GM12864 (cell line): ENCODE measurements at places on chromosomes 1 and 21.

GRCh38 chr1:230906226-230906625 lies 37.9 kb upstream of the C1orf198 start:
- no peak for DNase-seq

DNA sequence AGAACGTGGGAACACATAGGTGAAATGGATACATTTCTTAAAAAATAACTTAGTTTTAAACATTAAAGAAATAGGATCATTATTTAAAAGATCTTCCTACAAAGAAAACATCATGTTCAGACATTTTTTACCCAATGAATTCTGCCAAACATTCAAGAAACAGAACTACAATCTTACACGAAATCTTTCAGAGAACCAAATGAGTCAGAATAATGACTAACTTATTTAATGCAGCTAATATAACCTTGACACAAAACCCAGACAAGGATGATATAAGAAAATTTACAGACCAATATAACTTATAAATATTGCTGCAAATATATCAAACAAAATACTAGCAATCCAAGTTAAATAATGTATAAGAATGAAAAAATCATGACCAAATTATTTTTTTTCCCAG lies 220.1 kb upstream of the KCNK2 start:
- no peak for DNase-seq

- DNase-seq = no peak
These were observed 66.5 kb downstream of the PLXNA2 start for GRCh38 chr1:208177656-208178055.

- DNase-seq = no peak
These were observed 4.3 kb downstream of the GALNT2 start for GRCh38 chr1:230071316-230071715.

GRCh38 chr1:198270273-198270828 lies 113.6 kb downstream of the NEK7 start:
- DNase-seq = no peak

- DNase-seq = no peak
These were observed 57.9 kb downstream of the BRINP2 start for GRCh38 chr1:177228693-177229065.

DNA sequence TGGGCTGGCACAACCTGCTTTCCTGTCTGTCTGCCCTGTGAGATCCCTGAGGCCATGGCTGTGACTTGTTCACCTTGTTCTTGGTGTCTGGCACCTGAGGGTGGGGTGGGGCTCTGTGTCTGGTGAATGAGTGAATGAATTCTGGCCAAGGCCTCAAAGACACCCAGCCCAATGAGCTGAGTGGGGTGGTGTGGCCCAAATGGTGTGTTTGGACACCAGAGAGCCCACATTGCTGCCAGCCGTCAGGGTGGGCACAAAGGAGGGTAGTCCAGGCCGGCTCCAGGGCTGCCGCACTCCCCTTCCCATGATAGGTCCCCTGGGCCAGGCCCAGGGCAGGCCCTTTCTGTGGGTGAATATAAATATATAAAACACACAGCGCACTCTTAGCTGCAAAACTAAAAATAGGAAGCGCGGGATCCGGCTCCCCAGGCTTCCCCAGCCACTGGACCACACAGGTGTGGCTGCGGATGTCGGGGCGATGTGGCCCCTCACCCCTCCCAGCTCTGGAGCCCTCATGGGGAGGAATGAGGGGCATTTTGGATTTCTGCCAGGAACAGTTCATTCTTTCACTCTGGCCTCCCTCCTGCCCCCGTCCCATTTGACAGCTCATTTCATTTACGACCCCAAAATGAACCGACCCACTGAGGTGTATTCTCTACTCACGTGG lies 33.3 kb downstream of the RUNX3 start:
- no peak for DNase-seq

DNA sequence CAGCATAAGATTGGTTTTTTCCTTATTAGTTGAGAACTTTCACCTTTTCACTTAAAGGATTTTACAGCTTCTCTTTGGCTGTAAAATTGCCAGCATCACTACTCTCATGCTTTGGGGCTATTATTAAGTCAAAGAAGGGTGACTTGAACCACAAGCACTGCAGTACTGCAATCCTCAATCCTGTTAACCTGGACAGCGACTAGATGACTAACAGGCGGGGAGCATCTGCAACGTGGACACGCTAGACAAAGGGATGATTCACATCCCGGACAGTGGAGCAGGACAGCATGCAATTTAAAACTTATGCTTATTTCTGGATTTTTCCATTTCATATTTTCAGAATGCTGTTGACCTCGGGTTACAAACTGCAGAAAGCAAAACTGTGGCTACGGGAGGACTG lies 8.1 kb downstream of the ARV1 start:
- DNase-seq = no peak

DNA sequence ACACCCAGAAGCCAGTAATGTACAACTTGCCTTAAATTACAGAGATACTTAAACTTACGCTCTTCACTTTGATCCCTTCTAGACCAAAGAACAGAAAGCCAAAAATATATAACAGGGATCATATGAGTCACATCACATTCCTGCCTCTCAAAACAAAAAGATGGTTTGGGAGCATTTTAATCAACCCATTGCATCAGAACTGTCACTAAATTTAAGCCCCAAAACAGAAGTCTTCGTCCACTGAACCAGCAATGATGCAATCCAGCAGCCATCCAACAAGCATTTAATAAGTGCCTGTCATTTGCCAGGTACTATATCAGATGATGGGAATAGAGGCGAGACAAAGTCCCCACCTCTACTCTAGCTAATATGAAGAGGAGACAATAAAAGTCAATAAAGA lies 42.7 kb upstream of the GLIS1 start:
- no peak for DNase-seq

DNA sequence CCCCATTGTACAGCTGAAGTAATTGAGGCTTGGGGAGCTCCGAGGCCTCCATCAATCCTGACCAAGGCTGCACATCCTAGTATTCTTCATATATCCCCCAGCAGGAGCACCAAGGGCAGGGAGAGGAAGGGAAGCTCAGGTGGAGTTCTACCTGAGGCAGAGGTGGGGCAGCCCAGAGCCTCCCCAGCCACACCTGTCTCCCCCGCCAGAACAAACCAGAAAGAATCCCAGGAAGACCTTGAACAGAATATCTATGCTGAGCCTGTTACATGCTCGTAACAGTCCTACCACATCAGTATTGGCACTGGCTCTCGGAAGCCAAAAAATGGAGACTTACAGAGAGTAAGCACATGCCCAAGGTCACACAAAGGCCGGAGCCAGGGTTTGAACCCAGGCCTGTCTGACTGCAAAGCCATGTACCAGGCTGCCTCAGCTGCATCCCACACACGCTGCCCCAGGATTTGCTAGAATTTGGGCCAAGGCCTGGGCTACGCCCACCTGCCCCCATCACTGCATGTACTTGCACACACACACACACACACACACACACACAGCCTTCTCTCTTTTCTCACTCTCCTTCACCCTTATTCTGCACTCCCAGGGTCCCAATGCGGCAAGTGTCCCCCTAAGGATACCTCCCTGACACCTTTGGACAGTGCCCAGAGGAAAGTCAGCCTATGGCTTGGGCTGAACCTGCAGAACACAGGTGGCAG lies 4.5 kb downstream of the E2F2 start:
- DNase-seq = no peak
